Urinary bladder (tissue), 4 donors: ENCODE measurements at places on chromosomes 11 and 22.

- no peak for DNase-seq
Observed at GRCh38 chr11:36389811-36390210, 93.7 kb downstream of the PRR5L start.

GRCh38 chr22:28171712-28172111, 252.7 kb upstream of the PITPNB start:
- no peak for DNase-seq

DNA sequence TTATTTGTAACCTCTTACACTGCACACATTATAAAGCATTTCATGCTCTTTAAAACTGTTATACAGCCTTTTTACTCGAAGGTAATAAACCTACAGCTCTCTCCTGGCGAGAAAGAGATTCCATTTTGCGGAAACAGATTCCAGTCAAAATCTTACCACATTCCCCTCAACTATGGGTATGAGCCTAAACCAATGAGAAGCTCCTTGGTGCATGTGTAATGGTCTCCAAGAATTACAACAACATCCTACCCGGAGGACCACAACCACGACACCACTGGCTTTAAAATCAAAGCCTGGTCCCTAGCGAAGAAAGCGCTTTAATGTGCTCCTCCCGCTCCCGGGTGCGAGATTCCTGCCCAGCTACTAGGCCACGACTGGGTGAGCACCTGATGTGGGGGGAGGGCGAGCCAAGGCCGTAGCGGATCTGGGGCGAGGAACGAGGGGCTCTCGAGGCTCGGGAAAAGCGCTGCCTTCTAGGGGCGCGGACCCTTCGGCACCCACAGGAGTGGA, 821 bp downstream of the CELF1 start:
- DNase-seq = no peak

DNA sequence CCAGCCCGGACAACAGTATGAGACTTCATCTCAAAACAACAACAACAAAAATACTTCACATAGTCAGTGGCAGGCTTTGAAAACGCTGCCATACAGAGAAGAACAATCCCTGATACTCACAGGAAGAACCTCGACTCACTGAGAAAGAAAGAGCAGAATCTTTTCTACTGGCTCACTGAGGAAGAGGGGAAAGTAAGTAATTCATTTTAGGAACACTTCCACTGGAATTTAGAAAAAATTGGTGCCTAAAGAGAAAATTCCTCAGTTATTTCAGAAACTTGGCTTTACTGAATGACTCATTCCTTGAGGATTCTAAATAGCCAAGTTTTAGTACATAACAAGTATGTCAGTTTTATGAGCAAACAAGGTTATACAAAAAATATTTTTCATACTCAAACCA, 12.3 kb downstream of the NARS2 start:
- DNase-seq = no peak

DNA sequence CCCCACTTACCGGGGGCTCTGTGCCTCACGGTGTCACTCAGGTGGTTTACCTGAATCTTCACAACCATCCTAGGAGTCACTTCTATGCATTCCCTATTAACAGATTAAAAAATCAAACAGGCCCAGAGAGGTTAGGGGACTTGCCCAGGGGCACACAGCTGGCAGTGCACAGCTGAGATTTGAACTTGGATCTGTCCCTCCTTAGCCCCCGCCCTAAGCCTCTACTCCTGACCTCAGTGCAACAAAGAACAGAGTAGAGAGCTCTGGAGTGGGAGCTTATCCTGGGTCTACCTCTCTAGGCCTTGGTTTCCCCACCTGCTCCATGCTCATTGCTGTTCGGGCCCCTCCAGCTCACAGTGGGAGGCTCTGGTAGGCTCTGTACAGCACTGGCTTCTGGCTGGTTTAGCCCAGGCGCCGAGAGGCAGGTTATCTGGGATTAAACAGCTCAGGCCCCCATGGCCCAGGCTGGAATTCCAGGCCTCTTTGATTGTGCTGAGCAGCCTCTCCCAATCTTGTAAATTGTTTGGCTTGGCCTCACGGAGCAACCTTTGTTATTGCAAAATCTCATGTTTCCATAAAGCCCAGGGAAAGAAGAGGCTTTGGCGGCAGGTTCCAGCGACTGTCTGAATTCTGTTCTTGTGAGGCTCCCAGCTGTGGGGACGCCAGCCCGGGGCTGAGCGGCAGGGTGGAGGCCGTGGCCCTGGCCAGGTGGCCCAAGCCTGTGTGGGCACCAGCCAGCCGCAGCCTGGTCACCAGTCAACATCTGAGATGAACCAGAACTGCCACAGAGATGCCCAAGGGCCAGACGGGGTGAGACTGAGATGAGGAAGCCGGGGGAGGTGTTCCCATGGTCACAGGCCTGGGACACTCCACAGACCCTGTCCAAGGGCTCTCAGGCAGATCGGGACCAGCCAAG, 28.9 kb upstream of the SHISAL1 start:
- DNase-seq = no peak

DNA sequence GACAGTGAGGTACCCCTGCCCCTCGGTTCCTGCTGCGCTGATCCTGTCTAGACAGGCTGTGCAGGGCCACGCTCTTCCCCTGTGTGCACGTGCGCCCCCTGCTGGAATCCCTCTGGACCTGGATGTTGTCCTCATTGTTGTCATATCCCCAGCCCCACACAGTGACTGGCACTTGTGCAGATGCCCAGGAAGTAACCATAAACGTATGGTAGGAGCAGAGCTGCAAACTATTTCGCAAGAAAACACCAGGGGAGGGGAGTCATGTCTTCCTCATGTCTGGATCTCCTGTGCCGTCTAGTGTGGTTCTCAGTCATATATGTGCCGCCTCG, 114.7 kb downstream of the CRYBB2 start:
- DNase-seq = no peak

GRCh38 chr11:30861531-30861930, 275.4 kb upstream of the MPPED2 start:
- no peak for DNase-seq

GRCh38 chr11:125123947-125124617, 12.7 kb upstream of the TMEM218 start:
- DNase-seq = no peak

DNA sequence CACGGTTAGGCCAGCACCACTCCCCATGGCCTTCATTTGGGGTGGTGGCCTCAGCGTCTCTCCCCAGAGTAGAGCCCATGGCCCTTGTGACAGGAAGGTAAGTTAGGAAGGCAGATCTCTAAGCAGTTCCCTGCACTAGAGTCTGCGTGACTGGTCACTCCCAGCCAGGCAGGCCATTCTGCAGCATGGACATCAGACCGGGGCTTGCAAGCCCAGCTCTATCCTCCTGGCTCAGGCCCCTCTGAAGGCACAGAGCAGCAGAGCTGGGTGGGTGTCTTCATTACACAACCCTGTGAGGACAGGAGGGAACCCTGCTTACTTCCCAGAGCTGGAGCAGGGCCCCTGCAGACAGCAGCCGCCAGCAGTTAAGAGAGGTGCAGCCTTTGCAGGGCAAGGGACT, 77.3 kb downstream of the PIWIL3 start:
- DNase-seq = no peak

GRCh38 chr11:22703040-22703439, 36.6 kb downstream of the GAS2 start:
- DNase-seq = peak; percentile 71

GRCh38 chr11:120141768-120142423, 4.0 kb upstream of the TRIM29 start:
- no peak for DNase-seq

DNA sequence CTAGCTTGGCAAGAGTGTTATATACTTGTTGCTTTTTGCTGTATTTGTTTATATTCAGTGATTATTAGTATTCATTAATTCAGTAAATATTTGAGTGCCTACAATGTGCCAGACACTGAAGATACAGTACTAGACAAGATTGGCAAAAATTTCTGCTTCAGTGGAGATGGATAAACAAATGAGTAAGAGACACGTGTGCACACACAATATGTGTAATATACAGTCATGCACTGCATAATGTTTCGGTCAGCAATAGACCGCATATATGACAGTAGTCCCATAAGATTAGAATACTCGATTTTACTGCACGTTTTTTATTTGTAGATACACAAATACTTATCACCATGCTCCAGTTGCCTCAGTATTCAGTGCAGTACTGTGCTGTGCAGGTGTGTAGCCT, 104.9 kb upstream of the GAL start:
- no peak for DNase-seq

DNA sequence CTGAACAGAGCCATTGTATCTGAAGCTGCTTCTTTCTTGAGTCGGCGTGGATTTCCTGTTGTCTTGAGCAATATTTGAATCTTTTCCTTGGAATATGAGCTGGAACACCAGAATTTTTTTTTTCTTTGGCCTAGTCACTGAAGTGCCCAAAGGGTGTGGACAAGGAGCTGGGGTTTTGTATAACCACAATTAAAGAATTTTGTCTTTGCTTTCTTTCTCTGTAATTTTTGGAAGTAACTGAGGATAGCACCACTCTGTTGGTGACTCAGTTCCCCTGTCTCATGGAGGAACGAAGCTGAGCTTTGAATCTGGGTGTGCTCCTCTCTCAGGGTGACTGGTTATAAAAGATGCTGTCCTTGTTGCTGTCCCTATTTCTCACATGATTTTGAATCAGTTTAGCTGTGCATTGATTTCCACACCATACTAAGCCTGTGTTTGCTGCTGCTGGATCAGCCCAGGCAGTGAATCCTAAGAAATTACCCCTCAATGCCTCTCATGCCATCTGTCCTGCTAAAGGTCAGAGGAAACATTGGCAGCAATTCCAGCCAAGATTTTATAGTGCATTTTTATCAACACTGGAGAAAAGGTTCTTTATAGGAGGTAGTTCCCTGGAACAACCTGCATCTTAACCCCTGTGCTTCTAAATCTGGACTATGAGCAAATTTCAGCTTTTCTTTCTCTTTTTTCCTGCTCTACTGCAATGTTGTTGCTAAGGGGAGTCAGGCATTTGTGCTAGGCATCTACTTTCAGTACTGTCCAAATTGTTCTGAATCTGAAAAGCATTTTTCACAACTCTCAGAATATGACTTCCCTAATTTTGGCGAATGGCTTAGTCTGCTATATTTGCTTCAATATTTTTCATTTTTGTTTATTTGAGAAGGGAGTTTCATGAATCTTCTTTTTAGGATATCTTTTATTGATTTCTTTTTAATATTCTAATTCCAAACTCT, 540.8 kb downstream of the SOX6 start:
- no peak for DNase-seq

DNA sequence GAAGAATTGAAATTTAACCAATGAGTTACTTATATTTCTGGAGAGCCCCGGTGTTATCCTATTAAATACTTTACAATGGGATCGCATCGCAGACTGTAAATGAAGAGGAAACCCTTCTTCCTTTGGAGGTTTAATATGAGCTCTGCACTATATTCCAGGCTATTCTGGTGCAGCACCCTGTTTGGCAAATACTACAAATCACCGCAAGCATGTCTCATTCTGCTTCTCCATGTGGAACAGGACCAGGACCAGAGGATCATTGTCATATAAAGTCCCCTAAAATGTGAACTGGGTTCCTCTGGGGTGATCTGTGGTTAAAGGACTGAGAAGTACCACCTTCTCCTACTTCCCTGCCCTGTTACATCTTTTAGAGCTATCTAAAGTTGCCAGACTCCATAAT, 703.7 kb downstream of the DLG2 start:
- DNase-seq = no peak
